ENCODE measurements at places on chromosomes 1 and 21. TPM values are rescaled to one million over a fixed set of nuclear protein-coding genes. Genes with fewer than 3 reads are reported as not detected.

GON4L gene
- total RNA-seq = 59.3 TPM

OR2T12 gene
- not detected for total RNA-seq

MRTO4 gene
- total RNA-seq = 8.1 TPM

CELA2B gene
- total RNA-seq = not detected

MEX3A gene
- not detected for total RNA-seq
